ENCODE measurements at places on chromosomes 1 and 21. TPM values are rescaled to one million over a fixed set of nuclear protein-coding genes. Genes with fewer than 3 reads are reported as not detected.

DNA sequence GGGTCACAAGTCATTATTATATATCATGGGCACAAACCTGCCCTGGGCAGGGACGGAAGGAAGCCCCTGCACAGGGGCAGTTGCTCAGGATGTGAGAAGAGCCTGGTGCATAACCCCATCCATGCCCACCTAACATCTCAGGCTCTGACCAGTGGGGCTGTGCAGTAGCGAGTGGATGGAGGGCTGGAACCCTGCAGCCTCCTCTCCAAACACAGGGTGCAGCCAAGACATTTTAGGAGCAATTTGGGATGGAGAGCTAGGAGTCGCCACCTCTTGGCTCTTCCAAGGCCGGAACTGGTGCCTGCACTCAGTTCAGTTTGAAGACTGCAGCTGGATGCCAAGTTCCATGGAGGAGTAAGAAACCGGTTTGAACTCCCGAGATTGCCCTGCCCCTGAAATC is 2.8 kb downstream of the MX1 start:
- no peak for DNase-seq

DNA sequence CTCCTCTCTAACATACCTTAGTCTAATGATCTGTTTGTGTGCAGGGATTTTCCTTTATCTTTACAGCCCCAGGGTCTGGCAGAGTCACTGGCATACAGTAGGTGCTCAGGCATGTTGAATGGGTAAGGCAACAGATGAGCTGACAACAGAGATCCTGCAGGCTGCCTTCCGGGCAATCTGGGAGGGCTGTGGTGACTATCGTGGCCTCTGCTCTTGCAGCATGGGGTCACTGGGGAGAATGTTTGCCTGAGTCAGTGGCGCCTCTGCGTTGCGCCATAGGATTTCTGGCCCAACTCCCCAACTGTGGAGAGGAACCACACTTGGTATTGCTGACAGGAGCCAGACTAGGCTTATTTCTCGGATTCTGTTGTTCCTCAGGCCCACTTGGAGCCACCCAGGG is 93.8 kb downstream of the LAMC2 start:
- no peak for DNase-seq

DNA sequence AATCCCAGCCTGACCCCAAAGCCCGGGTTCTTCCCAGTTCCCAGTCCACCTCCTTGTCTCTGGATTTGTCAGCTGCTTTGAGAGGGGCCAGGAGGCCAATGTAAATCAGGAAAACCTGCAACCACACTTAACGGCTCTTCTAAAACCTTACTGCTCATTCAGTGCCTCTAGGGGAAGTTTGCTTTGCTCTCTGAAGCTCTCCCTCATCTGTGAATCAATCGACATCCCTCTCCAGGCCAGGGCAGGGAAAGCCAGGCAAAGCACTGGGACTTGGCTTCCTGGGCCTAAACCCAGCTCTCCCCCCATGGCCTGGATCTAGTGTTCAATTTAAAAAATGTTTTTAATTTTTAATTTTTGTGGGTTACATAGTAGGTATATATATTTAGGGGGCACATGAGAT is 9.3 kb downstream of the NKAIN1 start:
- no peak for DNase-seq

GRCh38 chr1:43229826-43230780 is 39.7 kb upstream of the TMEM125 start:
- DNase-seq: peak; percentile 85

- DNase-seq: peak; percentile 93
Observed at GRCh38 chr21:45029298-45029947, 45.0 kb upstream of the ADARB1 start.

DNA sequence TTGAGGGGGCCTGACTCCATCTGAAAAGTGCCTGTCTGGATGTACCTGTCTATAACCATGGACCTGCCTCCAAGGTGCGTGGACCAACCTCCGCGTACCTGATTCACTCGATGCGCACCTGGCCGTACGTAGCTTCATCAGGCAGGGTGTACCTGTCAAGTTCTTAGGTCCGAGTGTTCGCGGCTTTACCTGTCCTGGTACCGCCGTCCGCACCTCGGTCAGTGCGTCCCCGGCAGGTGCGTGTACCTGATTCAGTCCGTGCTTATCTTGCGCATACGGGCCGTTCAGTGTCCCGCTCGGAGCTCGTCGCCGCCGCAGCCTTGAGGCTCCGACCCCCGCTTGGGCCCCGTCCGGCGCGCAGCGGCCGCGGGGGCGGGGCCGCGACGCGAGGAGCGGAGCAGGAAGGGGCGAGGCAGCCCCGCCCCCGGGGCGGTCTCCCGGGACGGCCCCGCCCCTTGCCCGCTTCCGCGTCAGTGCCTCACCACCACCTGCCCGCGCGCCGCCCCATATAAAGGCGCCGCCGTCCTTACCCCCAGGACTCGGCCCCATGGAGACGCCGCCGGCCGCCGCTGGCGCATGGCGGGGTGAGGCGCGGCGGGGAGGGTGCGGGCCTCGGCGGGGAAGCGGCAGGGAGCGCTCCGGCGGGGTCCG is at the start of gene ZC3H12A:
ZC3H12A (plus strand) TSS at position 535 of the 651 bp plus-strand sequence. CDS start 917 bp downstream, outside the sequence.
- peak; percentile 91 for DNase-seq

- DNase-seq: no peak
Observed at GRCh38 chr1:11558276-11558675, 79.3 kb downstream of the DISP3 start.

DNA sequence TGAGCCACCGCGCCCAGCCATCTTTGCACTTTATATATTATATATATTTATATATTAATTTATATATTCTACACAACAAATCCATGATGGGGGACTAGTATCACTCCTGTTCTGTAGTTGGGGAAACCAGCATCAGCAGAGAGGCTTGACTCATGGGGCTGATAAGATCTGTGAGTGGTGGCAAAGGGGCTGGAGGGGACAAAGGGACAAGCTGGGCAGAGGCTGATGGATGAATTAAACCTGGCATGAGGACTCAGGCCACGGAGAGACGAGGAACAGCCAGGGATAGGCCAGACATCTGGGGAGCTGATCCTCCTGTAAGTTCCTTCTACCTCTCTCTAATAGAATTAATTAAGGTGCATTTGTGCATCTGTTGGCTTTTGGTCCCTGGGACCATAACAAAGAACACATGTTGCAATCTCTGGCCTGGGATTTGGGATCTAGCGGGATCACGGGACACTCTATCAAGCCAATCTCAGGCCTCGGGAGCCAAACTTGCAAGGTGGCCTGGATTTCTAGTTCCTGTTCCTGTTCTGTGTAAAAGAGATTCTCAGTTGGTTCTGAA is 7.6 kb downstream of the CNR2 start:
- no peak for DNase-seq

GRCh38 chr1:18603212-18603852 is 27.3 kb upstream of the PAX7 start:
- no peak for DNase-seq

- peak; percentile 45 for DNase-seq
Observed at GRCh38 chr1:41773144-41773591, 145.6 kb downstream of the HIVEP3 start.

- no peak for DNase-seq
Observed at GRCh38 chr1:62406576-62406975, 30.3 kb upstream of the USP1 start.

HCN3 gene
- 5.2 TPM for polyA plus RNA-seq

USP33 gene
- 41.1 TPM for polyA plus RNA-seq

EEIG2 gene
- polyA plus RNA-seq: 10.1 TPM

COL24A1 gene
- 3.3 TPM for polyA plus RNA-seq

LDLRAD1 gene
- not detected for polyA plus RNA-seq

HOOK1 gene
- 3.8 TPM for polyA plus RNA-seq
